ENCODE measurements at places on chromosomes 2 and 18. TPM values are rescaled to one million over a fixed set of nuclear protein-coding genes. Genes with fewer than 3 reads are reported as not detected.
A peak's percentile ranks its signal among the peaks of the same experiment; 100 is the strongest.

DNA sequence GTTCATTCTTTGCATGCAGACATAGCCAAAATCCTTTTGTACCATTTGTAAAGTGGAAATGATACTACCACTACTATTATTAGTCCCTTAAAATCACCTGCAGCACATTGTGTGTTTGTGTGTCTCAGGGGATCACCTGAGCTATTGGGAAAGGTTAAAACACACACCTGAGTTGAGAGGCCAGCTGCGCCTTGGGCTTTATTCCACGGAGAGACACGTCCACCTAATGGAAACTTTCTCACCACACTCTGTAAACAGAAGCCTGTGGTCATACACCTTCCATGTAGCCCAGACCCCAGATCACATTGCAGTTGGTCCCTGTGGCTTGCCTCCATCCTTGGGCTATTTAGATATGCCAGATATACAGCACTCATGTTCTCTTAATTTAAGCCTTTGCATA is 81.8 kb upstream of the SH3BP4 start:
- DNase-seq, result no peak

Gene CAVIN2
- total RNA-seq, result not detected

Gene CROCC2
- not detected for total RNA-seq

Gene LRRTM1
- total RNA-seq, result not detected

DNA sequence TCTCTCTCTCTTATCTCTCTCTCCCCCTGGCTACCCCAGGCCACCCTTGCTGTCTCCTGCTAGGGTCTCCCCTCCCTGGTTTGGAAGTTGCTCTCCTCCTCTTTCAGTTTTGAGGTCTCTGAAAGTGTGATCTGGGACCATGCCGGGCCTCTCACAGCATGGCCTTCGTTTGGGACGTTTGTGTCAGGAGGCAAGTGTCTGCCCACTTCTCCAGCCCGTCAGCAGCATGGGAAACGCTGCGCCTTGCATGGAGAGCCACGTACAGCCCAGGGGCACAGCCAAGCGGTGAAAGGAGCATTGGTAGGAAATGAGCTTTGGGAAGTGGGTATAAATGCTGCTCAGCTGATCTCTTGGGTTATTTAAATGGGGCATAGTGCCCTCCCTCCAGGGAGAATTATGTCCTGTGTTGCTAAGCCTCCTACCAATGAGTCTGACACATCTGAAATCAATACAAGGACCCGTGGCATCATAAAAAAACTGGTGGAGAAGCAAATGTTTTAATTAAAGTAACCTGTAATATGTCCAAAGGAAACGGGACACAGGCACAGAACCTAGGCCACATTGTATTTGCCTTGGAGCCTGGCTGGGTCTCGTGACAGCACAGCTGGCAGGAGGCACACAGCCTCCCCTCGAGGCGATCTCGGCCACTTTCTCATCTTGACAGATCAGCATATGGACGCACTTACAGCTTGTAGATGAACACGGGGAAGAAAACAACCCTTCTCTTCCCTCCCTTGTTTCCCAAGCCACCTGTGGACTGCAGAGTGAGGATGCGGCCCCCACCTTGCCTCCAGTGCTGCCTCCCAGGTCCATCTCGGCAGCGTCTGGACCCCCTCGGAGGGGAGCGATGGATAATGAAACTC is 72.7 kb downstream of the SH3RF3 start:
- no peak for DNase-seq

Gene ERLEC1
- total RNA-seq, result 33.3 TPM

- DNase-seq, result no peak
These were observed 13.5 kb upstream of the IGFBP2 start for GRCh38 chr2:216619411-216620393.

- no peak for DNase-seq
These were observed 600.9 kb upstream of the FAM98A start for GRCh38 chr2:34199971-34200370.

Gene NOSTRIN
- not detected for total RNA-seq

Gene CD226
- total RNA-seq, result 111 TPM

DNA sequence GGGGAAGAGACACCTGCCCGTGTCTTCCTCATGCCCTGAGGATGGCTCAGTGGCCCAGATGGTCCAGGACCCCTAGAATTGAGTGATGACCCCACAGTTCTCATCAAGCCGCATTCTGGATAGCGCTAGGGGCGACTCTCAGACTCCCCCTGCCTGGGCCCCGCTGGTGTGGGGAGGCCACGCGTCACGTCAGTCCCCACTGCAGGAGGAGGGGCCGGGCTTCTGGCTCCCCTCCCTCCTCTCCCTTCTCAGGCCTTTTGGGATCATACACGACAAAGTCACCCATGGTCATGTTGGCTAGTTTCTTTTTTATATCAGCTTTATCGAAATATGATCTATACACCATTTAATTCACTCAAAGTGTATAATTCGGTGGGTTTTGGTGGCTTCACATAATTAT is 61.5 kb downstream of the NFATC1 start:
- DNase-seq, result no peak

DNA sequence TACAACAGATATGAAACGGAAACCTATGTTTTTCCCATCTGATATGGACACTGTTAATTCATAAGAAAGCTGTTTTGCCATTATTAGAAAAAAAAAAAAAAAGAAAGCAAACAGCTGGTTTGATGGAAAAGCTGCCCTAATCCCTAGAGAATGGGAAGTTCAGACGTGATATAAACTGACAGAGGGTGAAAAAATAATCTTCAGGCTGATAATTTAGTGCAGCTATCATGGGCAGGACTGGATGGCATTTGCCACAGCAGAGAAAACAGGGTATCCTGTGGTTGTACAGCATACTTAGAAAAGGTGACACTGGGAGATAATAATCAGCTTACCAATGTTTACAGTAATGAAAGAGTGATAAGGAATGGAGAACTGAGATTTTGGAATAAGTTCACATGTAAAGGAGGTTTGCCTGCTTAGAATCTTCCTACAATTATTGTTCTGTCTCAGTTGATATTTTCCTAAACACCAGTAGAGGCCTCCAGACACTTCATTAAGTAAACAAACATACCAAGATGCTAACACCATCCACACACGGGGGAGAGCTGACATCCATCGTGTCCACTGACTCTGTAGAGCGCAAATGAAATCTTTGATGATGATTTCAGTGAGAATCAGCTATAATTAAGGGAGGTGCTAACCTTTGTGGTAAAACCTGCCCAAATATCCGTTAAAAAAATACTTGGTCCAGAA is 211.6 kb upstream of the MMADHC start:
- DNase-seq, result no peak

DNA sequence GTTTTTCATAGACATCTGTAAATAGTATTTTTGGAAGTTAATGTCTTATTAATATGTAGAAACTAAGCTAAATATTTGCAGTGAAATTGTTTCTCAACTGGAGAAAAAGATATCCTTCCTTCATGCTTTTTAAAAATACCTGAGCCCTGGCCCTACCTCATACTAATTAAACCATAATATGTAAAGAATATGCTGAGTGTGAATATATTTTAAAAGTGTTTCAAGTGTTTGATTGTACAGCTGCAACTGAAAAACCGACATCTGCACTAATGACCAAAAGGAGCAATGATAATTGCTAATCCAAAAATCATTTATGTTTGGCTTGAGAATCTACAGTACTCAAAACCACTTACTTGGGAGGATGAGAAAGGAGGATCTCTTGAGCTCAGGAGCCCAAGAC is 156.7 kb downstream of the MBD5 start:
- no peak for DNase-seq

Gene LIMS4
- total RNA-seq, result 3.3 TPM

DNA sequence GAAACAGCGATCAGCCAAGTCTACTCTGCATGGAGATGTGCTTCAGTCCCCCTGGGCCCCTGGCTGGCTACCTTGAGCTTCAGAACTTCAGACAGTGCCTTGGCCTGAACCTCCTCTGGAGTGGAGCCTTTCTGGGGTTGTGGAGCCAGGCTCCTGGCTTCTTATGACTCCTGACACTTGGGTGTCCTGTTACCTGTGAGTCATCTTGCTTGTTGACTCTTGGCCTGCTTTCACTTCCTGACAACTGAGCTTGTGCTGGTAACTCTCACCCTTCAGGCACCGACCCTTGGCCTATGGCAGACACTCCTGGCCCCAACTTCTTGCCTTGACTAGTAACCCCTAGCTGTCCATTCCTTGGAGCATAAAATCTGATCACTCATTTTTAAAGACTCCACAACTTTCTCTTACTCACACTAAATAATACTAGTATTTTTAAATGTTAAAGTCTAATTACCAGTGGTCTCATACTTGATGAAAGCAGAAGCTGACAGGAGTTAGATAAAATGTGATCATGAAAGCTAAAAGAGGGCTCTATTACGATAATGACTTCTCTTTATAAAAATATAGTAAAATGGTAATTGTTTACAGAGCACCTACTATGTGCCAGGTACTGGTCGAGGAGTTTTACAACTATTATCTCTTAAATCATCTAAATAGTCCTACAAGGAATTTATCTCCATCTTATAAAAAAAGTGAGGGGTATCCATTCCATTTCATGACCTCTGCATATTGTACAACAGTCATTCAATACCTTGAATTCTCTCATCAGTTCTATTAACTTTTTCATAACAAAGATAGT is 46.3 kb upstream of the VIT start:
- peak; percentile 27 for DNase-seq

Gene SLC14A1
- 1.5 TPM for total RNA-seq

Gene ACTR1B
- 98.8 TPM for total RNA-seq

GRCh38 chr18:76056471-76057110 is 438.5 kb downstream of the ZNF516 start:
- DNase-seq, result no peak

DNA sequence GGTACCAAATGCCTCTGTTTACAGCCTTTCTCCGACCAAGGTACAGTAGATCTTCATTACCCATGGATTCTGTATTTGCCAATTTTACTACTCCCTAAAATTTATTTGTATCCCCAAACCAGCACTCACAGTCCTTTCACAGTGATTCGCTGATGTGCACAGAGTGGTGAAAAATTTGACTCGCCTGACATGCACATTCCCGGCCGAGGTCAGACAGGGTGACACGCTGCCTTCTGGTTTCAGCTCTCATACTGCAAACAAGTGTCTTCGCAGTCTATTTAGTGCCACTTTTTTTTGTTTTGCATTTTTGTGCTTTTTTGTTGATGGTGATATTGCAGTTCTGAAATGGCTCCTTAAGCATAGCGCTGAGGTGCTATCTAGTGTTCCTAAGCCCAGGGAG is 71.0 kb downstream of the MAPK4 start:
- no peak for DNase-seq

DNA sequence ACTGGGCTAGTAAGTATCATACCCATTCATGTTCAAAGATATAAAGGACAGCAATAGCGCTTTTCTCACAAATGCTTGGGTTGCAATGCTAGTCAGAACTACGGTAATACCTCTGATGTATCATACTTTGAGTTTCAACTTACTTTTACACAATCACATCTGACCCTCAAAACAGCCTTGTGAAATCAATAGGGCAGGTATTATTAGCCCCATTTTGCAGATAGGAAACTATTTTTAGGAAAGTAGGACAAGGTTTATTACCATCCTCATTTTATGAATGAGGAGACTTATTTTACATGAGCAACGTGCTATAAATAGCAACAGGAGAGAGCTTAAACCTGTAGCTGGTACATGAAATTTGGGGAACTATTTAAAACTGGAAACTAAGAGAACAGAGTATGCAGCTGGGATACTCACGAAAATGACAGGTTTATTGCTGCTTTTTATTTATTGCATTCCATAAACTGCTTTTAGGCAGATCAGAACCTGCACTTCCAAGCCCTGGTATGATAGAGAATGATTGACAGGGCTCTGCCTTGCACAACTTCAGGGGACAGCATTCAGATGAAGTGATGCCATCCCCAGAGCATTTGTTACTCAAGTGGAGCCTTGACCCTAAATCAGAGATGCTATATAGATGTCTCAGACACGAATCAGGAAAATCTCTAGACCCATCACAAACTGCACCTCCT is 42.4 kb upstream of the PPM1B start:
- no peak for DNase-seq

Gene SERPINB4
- not detected for total RNA-seq

GRCh38 chr2:46114996-46115395 is 182.2 kb upstream of the EPAS1 start:
- no peak for DNase-seq

GRCh38 chr2:3578987-3579386 is 3.9 kb downstream of the RPS7 start:
- DNase-seq, result no peak

DNA sequence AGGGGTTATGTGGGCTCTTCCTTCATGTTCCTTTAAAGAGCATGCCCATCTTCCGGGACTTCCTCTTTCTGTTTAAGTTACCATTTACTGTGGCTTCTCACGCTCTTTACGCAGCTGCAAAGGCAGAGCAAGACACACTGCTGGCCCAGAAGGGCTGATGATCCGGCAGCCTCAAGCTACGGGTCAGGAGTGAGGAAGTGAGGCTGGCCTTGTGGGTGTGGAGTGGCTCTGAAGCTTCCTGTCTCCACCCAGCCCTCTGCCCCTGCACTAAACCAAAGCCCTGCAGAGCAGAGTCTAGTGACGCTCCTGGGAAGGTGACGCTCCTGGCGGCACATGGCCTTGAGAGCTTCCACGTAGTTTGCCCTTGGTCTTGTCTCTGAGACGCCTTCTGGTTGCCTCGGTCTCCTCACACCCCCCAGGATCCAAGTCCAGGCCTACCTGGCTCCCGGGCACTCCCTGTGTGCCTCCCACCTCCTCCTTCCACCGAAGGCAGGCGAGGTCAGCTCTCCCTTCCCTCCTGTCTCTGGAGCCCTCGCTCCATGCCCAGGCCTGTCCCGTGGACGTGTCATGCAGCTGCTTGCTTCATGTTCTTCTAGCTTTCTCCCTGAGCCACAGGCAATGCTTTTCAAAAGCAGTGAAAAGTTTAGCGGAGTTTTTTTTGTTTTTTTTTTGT is 50.3 kb downstream of the ARL4C start:
- peak; percentile 93 for DNase-seq

DNA sequence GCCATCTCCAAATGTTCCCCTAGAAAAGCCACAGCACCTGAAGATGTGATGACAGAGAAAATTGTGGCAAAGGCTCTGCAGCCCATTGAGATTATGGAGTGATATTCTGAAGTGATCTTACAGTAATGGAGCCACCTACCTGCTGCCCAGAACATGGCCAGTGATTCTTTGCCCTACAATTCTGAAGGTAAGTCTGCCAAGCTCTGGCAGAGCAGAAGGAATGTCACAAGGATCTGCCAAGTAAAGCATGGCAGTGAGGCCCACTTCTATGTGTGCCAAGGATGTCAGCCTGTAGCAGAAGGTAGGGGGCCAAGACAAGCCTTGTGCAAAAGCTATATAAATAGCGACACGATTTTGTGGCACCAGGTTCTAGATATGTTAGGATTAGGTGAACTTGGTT is 155.1 kb downstream of the RND3 start:
- DNase-seq, result no peak

Gene DCDC2C
- total RNA-seq, result not detected

Data from activated CD4-positive, alpha-beta memory T cell treated with anti-CD3 and anti-CD28 coated beads, Interleukin-2, amount 10 ng/mL, durations not matched to agents 7 days and 5 days (primary cell).